ENCODE measurements at places on chromosomes 16 and 17.
A peak's percentile ranks its signal among the peaks of the same experiment; 100 is the strongest.

DNA sequence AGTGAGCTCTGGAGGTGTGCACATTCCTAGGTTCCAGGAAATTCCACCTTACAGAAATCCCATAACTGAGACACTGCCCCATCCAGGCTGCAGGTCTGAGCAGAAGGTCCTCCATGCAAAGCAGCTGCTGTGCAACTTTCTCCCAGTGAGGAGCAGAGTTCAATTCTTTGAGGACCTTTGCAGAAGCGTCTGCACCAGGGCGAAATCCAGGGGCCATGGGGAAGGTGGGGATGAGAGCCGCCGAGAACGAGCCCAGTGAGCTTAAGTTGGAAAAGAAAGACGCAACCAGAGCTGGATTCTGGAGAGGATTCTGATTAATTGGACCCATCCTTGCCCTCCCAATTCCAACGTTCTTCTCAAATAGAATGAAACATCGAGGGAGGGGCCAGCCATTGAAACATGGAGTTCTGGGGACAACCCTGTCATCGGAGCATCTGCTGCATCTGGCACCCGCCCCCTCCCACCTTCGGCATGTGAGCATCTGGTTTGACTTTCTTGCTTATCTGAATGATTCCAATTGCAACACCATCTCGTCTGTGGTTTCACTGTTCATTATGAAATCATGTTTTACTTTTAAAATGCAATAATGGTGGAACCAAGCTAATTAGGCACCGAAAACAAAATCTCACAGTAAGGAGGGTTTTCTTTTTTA, 190.6 kb upstream of the FOXF1 start:
- no peak for DNase-seq

GRCh38 chr16:48999044-48999443, 282.6 kb downstream of the CBLN1 start:
- DNase-seq = no peak

DNA sequence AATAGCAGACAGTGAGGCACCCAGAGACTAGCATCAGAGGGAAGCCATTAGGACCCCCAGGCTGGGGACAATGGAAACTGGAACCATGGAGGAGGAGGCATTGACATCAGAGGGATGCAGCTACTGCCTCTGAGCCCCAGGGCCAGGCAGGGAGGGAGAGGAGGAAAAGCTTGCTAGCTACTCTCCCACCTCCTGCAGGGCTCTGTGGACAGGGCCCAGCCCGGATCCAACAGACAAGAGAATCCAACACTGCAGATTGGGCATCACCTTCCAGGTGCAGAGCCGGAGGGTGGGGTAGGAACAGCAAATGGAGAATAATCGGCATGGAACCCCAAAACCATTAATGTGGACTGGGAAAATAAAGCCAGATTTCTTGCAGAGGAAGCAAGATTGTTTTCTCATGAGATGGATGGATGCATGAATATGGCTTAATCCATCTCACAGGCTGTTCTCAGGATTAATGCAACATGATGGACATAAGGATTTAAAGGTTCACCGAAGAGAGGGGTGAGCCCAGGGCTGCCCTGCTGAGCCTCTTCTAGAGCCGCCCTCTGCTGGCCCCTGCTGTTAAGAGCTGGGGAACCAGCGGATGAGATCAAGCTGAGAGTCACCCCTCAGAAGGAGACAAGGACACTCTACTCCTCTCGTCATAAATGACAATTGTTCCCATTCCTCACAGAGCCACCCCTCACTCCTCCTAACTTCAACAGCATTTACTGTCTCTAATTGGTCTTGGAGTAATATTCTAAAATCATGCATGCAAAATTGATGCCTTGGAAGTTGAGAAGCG, 48.8 kb downstream of the DNAH3 start:
- no peak for DNase-seq

DNA sequence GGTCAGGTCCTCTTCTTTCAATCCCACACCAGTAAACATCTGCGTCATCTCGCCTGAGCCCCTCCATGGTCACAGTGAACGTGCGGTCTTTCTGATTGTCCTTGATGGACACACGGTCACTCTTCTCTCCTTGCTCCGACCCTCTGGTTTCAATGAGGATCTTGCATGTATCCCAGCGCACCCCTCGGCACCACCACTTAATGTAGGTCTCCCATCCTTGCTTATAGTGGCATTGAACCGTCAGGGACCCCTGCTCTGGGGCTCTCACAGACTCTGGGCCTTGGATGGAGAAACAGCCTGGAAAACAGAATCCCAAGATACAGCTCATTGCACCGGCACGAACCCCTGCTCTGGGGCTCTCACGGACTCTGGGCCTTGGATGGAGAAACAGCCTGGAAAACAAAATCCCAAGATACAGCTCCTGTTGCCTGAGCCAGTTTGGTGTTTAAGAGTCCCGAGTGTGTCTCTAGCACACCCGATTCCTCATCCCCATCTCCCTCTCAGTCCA, 5.4 kb downstream of the CD300LB start:
- no peak for DNase-seq

DNA sequence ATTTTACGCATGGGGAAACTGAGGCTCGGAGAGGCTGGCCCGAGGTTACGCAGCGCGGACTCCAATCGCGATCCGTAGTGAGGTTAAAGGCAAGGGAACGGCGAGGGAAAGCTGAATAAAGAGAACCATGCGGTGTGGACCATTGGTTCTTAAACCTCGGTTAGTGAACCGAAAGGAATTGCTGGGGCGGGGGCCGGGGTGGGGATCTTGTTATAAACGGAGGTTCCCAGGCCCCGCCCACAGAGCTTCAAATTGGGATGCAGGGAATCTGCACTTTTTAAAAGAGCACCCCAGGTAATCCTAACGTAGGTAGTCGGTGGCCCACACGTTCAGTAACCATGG, 524 bp downstream of the IQCK start:
- DNase-seq = no peak

DNA sequence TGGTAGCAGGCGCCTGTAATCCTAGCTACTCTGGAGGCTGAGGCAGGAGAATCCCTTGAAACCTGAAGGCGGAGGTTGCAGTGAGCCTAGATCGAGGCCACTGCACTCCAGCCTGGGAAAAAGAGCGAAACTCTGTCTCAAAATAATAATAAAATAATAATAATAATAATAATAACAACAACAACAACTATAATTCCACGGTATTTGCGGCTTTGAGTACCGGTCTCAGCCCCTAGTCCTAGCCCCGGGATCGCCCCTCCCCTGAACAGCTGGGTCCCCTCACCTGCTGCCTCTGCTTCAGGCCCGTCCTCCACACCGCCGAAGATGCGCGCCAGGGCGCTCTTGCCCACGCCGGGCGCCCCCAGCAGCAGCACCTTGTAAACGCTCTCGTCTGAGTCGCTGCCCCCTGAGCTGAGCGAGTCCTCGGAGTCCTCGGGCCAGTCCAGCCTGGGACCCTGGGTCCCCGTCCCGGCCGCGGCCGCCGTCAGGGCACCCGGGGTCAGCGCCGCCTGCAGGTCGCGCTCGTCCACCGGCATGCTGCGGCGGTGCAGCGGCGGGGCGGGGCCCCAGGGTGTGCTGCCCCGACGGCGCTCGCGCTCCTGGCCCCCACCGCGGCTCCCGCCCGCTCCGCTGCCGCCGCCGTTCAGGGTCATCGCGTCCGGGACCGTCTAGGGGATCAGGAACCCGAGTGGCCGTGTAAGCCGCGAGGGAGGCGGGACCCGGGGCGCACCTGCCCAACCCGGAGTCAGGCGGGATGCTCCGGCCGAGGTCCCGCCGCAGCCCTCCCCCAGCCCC, 611 bp downstream of the RRAD start:
- peak; percentile 47 for DNase-seq

GRCh38 chr17:59418732-59419166, 87.3 kb downstream of the YPEL2 start:
- DNase-seq = no peak

DNA sequence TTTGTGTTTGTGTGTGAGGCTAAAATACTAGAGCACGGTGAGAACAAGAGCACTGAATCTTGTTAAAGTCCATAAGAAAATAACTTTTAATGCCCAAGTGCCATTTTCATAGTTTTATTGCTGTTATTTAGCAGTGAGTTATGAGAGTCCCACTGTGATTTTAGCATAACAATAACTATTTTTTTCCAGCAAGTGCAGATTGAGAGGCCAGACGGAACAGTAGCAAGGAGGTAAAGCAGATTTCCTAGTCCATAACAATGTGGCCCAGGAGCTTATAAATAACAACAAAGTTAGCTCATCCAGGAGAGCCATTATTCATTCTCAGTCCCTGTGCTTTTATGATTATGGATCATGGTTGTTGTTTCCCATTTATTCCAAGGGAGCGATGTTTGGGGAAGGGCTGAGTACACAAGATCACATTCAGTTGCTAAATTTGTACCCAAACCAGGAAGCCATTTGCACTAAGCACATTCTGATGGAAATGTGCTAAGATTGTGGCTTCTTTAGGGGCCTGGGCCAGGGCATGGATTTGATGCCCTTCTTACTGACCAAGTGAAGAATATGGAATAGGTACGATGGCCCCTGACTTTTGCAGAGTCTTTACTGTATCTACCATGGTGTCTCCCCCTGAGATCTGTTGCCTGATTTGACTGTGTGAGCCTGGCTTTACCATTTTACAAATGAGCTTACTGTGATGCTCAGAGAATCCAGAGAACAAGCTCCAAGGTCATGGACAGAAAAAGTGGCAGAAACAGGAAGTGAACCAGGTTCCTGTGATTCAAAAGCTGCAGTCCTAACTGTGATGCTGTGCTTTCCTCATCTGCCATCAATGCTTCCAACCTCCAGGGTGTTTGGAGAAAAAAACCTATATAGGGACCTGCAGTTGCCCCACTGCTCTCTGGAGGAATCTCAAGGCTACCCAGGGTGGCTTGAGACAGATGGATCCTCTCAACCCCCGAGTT, 204.7 kb upstream of the HSBP1 start:
- no peak for DNase-seq

DNA sequence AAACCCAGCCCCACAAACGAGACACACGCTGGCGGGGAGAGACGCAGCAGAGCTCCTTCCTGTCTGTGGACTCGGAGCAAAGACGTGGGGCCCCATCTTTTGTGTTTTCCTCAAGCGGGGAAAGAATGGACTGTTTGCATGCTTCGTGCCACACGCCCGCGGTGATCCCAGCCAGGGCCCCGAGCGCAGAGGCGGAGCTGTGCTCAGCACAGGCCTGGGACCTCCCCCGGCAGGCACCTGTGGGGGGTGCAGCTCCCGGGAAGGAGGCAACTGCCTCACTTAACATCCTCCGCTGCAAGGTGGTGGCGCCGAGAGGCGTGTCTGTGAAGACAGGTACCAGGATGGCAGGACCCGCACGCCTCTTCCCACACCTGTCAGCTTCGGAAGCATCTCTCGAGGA, 19.1 kb downstream of the TRARG1 start:
- peak; percentile 36 for DNase-seq

- no peak for DNase-seq
Measured at GRCh38 chr17:8489841-8490240, 54.2 kb downstream of the NDEL1 start.

- no peak for DNase-seq
Measured at GRCh38 chr16:1157639-1158455, 4.9 kb downstream of the CACNA1H start.

GRCh38 chr16:77584205-77584859, 138.0 kb upstream of the NUDT7 start:
- DNase-seq = peak; percentile 48

GRCh38 chr16:10688291-10688690, 6.4 kb downstream of the TEKT5 start:
- DNase-seq = no peak

DNA sequence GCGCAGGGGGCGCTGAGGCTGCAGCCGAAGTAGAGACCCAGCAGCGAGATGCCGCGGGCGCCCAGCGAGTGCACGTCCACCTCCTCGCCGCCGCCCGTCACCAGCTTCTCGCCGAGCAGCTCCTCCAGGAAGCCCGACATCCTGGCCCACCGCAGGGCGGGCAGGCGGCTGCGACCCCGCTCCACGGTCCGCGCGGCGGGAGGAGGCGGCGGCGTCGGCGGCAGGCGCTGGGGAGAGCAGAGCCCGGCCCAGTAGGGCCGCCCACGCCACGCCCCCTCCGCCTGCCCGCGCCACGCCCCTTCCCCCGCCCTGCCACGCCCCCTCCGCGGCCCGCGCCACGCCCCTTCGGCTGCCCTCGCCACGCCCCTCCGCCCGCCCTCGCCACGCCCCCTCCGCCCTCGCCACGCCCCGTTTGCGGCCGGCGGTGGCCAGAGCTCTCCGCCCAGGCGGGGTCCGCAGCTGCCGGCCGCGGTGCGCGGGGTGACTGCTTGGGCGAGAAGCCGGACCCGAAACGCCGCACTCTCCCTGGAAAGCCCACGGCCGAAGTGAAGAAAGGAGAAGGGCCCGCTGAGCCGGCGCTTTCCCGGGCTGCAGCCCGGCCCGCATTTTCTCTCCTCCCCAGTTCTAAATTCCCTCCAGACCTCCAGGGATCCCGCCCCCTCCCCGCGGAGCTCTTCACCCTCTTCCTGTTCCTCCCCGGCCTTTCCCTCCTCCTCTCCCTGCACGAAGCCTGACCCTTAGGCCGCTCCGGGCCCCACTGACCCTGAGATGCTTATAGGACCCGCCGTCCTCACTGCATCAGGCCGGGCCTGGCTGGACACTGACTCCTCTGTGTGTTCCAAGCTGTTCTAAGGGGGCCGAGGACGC, at the start of gene NXN:
Gene NXN, minus strand, starts transcription at position 238 of the 867 bp plus-strand sequence.
- peak; percentile 83 for DNase-seq

DNA sequence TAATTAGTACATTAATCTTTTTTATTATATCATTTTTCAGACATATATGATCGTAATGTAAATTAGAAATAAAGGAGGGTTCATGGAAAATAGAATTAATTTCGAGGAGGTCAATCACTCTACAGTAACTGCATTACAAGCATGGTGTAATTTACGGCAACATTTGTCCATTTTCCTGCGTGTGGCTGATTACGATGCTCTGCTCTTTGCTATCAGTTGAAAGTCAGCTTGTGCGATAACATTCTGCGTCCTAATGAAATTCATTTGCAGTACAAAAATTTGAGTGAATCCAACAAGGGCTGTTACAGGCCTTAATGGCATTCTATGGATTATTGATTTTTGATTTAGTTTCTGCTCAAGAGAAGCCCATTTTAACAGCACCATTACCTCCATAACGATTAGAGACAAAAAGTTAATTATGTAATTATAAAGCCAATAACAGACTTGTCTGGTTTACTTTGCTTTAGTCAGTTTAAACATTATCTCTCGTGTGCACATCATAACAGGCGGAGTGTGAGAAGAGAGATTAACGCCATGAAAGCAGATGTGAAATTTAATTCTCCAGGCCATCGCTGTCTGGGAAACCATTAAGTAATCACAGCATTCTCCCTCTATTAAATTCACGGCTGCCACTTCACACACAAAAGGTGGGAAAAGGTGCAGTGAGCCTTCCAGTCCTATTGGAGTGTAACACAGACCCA, 256.4 kb upstream of the IRX3 start:
- DNase-seq = no peak

DNA sequence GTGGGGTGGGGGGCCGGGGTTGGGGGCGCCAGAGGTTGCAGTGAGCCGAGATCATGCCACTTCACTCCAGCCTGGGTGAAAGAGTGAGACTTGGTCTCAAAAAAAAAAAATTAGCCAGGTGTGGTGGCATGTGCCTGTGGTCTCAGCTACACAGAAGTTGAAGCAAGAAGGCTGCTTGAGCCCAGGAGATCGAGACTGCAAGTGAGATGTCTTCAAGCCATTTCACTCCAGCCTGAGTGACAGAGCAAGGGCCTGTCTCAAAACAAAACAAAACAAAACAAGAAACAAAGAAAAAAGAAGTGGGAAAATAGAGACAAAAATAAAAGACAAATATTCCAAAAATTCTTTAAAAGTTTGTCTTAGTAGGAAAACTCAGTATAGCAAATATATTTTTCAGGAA, 135.1 kb upstream of the CORO6 start:
- DNase-seq = no peak

Measured in activated CD4-positive, alpha-beta T cell treated with anti-CD3 and anti-CD28 coated beads, Interleukin-2, amount 50 U/mL, for 48 hours (primary cell).